Renal cortical epithelial cell (primary cell): ENCODE measurements at places on chromosomes 1 and 21. TPM values are rescaled to one million over a fixed set of nuclear protein-coding genes. Genes with fewer than 3 reads are reported as not detected.

- DNase-seq = no peak
Observed at GRCh38 chr1:93559045-93559444, 111.1 kb downstream of the FNBP1L start.

DNA sequence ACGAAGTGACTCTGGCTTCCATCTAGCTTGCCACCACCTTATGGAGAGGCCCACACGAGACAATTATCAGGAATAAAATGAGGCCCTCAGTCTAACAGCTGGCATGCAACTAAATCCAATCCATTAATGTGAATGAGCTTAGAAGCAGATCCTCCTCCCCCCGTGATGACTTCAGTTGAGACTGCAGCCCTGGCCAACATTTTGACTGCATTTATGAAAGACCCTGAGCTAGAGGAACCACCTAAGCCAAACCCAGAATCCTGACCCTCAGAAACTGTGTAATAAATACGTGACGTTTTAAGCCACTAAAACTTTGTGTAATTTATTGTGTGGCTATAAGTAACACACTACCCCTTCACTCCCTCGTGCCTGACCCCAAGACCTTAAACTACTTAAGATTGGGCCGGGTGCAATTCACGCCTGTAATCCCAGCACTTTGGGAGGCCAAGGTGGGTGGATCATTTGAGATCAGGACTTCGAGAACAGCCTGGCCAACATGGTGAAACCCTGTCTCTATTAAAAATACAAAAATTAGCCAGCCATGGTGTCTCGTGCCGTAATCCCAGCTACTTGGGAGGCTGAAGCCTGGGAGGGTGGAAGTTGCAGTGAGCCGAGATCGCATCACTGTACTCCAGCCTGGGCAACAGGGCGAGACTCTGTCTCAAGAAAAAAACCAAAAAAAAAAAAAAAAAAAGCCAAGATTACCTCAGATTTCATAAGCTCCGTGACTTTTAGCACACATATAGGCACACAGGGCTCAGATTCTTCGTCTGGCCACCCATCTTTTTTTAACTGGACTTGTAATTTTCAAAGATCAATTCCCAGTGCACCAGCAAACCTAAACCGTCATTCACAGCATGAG, 72.5 kb downstream of the ENAH start:
- no peak for DNase-seq

Gene RNPEP
- total RNA-seq = 91.0 and 104 TPM in 2 replicates

- DNase-seq = no peak
Observed at GRCh38 chr1:246772686-246773085, 48.5 kb downstream of the SCCPDH start.

- DNase-seq = no peak
Observed at GRCh38 chr1:64733581-64734286, 11.1 kb upstream of the RAVER2 start.

Gene RXFP4
- not detected in 2 replicates for total RNA-seq

- no peak for DNase-seq
Observed at GRCh38 chr1:31674626-31675025, 29.2 kb downstream of the COL16A1 start.

GRCh38 chr21:15022608-15023261, 42.1 kb downstream of the NRIP1 start:
- DNase-seq = no peak

DNA sequence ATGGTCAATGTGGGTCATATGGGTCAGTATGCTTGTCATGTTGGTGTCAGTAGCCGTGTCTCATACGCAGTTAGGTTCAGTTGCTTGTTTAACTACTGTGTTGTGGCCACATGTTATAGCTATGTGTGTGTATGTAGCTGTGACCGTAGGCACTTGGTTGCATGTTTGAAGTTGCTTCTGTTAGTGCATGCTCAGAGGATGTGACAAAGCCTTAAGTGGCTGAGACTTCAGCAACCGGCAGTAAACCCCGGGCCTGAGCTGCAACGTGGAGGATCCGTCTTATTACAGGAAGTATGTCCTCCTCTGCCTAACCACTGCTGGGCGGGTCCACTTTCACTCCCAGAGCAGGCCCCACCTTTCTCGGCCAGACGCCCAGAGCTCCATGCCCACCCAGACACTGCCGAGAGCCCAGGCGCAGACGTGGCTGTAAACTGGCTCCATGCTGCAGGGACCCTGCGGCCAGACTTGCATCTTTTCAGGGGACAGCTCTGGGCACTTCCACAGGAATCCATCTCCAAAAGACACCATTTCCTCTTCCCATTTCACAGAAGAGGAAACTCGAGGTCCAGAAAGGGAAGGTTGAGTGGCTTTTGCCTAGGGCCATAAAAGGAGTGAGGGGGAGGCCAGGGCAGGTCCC, 2.2 kb downstream of the TCEA3 start:
- DNase-seq = peak; percentile 38

GRCh38 chr1:22592919-22593790, 29.9 kb downstream of the EPHA8 start:
- DNase-seq = no peak

Gene SUSD4
- 3.5 and 33.0 TPM in 2 replicates for total RNA-seq

- no peak for DNase-seq
Observed at GRCh38 chr21:40752125-40752524, 94.8 kb downstream of the DSCAM start.

Gene LORICRIN
- not detected in 2 replicates for total RNA-seq

DNA sequence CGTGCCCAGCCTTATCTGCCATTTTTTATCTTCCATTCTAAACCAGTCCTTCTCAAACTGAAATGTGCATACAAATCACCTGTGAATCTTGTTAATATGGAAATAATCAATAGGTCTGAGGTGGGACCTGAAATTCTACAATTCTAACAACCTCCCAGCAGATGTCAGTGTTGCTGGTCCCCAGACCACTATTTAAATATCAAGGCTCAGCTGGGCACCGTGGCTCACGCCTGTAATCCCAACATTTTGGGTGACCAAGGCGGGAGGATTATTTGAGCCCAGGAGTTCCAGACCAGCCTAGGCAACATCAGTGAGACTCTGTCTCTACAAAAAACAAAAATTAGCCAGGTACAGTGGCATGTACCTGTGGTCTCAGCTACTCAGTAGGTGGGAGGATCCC, 4.1 kb downstream of the UQCRHL start:
- DNase-seq = peak; percentile 51

DNA sequence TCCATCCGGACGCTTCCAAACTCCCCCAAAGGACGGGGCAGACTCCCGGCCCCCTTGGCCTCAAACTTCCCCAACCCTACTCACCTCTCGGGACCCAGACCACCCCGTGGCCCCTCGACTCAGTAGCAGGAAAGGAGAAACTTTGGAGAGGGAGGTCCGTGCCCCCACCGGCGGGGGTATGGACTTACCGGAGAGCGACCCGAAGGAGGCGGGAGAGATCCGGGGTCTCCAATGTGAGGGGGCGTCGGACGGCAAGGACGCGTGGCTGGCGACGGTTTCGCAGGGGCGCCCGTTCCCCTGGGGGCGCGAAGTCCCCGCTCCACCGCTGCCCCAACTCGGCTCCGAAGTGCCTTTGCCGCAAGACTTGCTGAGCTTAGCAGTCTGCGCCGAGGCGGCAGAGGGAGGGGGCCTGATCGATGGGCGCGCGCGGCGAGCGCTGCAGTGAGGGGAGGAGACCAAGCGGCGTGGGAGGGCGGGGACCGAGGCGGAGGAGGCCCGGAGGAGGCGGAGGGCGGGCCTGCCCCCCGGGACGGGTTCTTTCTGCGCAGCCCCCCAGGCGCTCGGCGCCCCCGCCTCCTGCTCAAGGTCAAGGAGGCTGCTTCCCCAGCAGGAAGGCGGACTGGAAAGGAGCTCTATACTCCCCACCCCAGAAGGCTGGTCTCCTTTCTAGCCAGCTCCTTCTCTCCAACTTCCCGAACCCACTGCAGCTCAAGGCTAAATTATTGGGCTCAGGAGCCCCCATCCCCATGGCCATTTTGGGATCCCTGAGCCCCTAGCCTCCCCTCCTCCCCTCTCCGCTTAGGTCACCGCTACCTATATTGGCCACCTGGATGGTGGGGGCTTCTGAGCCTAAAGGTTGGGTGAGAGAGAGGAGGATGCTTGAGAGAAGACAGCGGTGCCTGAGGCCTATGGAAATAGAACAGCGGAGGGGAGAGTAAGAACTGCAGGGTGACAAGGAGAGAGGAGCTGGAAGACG, at the start of gene SYT2:
Gene SYT2 (minus strand): TSS at position 385 of the 976 bp plus-strand sequence. CDS start 104,682 bp downstream, outside the sequence.
- DNase-seq = no peak

GRCh38 chr1:118157506-118157905, 27.5 kb downstream of the SPAG17 start:
- no peak for DNase-seq

Gene TMEM200B
- 2.9 and 9.0 TPM in 2 replicates for total RNA-seq

GRCh38 chr1:245404952-245405351, 250.2 kb downstream of the KIF26B start:
- DNase-seq = no peak

GRCh38 chr1:43066578-43066977, 105.5 kb downstream of the EBNA1BP2 start:
- no peak for DNase-seq

DNA sequence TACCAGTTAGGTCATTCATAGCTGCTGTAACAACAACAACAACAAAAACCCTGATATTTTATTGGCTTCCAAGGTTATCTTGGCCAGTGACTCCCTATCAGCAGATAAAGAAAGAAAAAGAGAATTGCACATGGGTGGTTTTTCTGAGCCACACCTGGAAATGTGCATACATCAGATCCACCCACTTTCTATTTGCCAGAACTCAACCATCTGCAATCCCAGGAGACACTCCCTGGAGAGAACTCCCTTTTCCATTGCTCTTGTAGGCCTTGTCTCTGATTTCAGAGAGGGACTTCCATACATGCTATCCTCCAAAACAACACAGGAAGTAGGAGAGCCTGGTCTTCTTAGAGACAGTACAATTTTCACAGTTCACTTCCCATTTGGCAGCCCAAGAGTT, 74.9 kb upstream of the ZC3H11B start:
- DNase-seq = no peak

- DNase-seq = peak; percentile 83
Observed at GRCh38 chr21:42652527-42653230, 742 bp upstream of the PDE9A start.

DNA sequence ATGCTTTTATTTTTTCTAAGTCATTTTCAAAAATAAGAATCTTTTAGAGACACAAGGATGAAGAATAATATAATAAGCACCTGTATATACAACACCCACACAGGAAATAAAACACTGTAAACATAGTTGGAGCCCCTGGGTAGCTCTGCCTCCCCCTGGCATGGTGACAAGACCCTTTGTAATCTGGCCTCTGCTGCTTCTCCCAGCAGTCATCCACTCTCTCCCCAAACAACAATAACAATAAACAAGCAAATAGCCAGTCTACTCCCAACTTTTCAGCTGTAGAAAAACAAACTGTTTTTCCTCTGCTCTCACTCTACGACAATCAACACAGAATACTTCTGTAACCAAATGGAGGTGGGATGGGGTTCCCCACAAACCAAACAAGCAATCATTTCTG, 110.1 kb downstream of the CSMD2 start:
- DNase-seq = no peak

DNA sequence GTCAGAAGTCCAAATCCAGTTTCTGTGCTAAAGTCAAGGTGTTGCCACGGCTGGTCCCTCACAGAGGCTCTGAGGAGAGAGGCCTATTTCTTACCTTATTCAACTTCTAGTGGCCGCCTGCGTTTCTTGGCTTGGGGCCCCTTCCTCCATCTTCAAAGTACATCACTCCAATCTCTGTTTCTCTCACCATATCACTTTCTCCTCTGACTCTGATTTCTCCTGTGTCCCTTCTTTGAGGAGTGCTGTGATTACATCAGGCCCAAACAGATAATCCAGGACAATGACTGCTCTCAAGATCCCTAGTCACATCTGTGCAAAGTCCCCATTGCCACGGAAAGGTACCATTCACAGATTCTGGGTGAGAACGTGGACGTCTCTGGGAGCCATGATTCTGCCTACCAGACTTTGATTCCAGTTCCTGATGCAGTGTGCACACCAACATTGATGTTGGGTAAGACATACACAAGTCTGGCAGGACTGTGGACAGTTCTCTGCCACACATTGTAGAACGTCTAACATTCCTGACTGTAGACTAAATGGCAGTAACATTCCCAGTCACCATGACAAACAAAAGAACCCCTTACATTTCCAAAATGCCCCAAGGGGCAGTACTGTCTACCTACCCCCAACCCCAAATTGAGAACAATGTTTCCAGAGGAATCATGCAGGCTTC, 43.0 kb upstream of the ITPKB start:
- DNase-seq = no peak

Gene CDKN2C
- total RNA-seq = 2.8 and 6.7 TPM in 2 replicates
